ENCODE measurements at places on chromosomes 3 and 15.

DNA sequence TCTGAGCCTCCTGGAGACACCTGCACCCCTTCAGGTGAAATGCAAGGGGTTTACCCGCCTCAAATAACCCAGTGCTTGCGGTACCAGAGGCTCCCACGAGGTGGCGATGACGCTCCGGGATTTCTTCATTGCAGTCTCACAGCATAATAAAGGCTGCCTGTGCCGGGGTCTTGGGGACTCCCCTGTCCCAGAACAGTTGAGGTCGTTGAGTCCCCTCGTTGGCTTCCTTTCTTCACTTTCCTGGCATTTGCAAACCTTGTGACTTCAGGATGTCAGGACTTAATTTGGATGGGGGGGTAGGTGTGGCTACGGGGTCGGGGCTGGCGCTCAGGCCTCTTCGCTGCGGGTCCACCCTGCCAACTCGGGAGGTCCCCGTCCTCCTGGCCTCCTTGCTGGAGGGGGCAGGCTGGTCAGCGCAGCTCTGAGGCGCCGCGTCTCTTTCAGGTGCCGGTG is 1.3 kb downstream of the GNAT1 start:
- DNase-seq, result peak; percentile 44

- peak; percentile 97 for DNase-seq
These were observed 173.8 kb upstream of the TLE3 start for GRCh38 chr15:70271422-70272088.

- no peak for DNase-seq
These were observed 250.3 kb downstream of the CBLB start for GRCh38 chr3:105618556-105618955.

- DNase-seq, result no peak
These were observed 12.5 kb upstream of the IL16 start for GRCh38 chr15:81184188-81184587.

- no peak for DNase-seq
These were observed 425.2 kb downstream of the ZBTB20 start for GRCh38 chr3:114721864-114722263.

DNA sequence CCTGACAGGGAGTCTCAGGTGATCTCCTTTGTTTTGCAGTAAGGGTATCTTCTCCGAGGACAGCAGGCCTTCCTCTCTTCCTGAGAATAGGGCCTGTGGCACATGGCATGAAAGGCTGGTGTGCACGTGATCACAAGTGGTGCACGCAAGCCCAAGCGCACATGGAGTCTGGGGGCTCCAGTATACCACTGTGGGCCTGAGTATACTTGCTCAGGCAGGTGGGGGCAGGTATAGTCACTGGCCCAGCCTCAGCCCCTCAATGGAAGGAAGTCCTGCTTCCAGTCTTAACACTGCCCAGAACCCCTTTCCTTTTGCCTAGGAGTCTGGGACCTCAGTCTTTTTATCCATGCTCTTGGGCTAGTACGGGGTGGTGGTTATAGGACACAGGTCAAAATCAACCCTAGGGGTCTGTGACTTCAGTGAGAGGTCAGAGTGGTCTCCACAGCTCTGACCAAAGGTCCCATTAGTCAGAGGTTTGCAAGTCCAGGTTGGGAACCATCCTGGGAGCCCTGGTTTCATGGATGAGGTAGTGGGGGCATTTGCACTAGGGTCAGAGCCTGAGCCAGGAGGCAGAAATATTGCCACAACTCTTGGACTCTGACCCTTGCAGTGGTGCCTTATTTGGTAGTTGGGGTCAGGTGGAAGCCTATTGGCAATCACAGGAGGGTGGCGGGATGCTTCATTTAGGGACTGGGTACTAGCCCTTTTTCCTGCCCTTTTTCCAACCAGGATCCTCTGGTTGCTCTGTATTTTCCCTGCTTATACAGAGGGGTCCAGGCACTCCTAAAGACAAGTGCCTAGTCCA is 823 bp upstream of the CCDC71 start:
- DNase-seq, result no peak

DNA sequence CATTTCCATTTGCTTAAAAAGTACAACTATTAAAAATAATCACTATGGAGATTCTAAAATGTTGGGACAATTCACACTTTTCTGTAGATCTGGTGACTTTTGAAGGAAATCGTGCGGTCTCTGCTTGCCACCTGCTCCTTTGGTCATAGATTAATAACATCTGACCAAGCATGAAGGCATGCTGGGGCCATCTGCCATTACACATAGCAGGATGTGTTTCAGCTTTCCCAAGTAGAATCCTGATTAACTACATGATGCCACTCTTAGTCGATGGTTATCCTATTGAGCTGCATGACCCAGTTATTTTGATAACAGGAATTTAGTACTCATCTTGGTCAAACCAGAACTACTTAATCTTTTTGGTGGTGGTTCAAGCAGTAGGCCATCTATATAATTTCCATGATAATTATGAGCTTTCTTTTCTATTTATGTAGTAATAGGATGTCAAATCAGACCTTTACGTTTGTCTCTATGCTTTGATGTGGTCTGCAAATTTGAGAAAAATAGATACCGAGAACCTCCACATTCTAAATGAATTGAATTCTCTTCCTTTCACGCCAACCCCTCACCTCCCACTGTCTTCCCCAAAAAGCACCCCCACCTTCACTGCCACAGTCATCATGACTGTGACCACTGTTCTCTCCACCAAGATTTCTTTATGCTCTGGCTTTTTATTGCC is 158.1 kb downstream of the DIPK2A start:
- DNase-seq, result no peak

DNA sequence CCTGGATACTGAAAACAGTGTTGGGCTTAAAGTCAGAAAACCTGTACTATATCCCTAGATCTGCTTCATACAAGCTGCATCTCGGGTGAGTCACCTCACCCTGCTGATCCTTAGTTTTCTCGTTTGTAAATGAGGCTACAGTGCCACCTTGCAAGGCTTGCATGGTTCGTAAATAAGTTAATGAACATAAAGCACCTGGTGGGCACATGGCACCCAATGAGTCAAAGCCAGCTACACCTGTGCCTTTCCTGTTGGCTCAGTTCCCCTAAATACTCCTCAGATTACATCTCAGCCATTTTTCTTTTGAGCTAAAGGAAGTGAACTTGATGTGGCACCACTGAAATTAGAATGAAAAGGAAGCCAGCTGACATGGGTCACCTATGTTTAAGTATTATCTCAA is 26.5 kb downstream of the RTP1 start:
- no peak for DNase-seq

GRCh38 chr3:128624526-128625138 is 26.0 kb downstream of the RPN1 start:
- no peak for DNase-seq

GRCh38 chr3:114221165-114221880 is 16.1 kb downstream of the ZNF80 start:
- peak; percentile 17 for DNase-seq

DNA sequence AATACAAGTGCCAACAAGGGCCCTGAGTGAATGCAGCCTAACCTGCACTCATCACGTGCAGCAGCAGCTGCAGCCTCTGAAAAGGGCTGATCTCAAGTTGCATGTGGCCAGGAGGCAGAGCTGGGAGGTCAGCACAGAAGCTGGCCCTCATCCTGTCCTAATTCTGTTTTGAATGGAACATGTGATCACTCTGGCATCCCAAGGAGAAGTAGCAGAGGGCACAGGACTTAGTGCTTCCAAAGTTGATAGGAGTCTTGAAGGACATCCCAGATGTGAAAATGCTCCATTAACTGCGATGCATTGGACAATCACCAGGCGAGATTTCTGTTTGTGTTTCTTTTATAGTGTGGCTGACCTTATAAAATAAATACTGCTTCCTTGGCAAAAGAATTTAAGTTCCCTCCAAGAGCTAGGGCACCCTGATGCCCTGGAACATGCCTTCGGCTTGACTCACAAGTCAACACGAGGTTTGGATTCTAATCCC is 31.6 kb upstream of the STAG1 start:
- DNase-seq, result peak; percentile 25

DNA sequence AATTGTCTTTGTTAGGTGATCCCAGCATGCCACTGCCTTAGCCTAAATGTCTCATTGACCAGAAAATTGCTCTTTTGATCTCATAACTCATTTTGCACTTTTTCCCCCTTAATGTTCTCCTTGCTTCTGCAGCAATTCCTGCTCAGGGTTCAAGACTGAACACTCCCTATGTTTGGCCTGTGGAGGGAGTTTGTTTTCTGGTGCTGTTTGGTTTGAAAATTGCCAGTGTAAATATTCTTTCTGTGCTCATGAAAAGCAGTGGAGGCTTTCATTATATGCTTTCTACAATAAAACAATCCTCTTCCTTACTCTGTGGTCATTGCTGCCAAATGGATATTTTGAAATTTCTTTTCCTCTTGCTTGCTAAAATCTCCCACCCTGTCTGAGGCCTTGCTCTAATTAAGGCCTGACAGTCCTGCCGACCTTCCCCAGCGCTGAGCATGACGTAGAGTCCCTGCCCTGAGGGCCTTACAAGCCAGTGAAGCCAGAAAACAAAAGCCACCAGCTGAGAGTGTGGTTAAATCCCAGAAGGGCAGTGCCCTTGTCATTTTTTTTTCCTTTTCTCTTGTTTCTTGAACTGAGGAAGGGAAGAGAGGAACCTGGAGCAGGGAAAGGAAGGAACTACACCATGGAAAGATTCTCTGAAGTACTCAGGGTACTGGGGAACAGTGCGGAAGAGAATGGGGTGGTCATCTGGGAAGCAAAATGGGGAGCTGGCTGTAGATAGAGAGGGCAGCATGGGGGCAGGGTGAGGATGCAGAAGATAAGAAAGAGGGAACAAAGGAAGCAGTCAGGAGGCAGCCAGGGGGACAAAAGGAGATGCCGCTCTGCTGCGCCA is 24.8 kb downstream of the ZBTB38 start:
- peak; percentile 72 for DNase-seq

GRCh38 chr15:75453703-75454470 is 2.4 kb upstream of the SIN3A start:
- peak; percentile 100 for DNase-seq
